ENCODE measurements at places on chromosomes 11 and 22. TPM values are rescaled to one million over a fixed set of nuclear protein-coding genes. Genes with fewer than 3 reads are reported as not detected.

The HSCB gene
- total RNA-seq, result 18.1 TPM

The CSNK2A3 gene
- 1.9 TPM for total RNA-seq

The FXYD2 gene
- not detected for total RNA-seq

The DGAT2 gene
- total RNA-seq, result 0.81 TPM

The PANX2 gene
- 0.36 TPM for total RNA-seq

The TREH gene
- not detected for total RNA-seq

The ASRGL1 gene
- 0.32 TPM for total RNA-seq

The TMPRSS6 gene
- total RNA-seq, result not detected

The ELMOD1 gene
- 0.16 TPM for total RNA-seq

The NEFH gene
- total RNA-seq, result 0.12 TPM

The CD3G gene
- total RNA-seq, result not detected

The ZNF202 gene
- total RNA-seq, result 10.9 TPM

The DDTL gene
- 0.61 TPM for total RNA-seq

The KLHDC7B gene
- total RNA-seq, result 0.12 TPM

The CWF19L2 gene
- total RNA-seq, result 7.2 TPM

The CCDC89 gene
- total RNA-seq, result 2.6 TPM

The OR52A1 gene
- total RNA-seq, result not detected

The PARVA gene
- total RNA-seq, result 142 TPM

The PGA3 gene
- total RNA-seq, result 2.9 TPM

Data from hair follicle dermal papilla cell (primary cell).